ENCODE measurements at places on chromosomes 11 and 22.

GRCh38 chr11:71336996-71337754 is 84.8 kb upstream of the SHANK2 start:
- no peak for DNase-seq

GRCh38 chr11:106983261-106983660 is 35.0 kb downstream of the GUCY1A2 start:
- DNase-seq: no peak

DNA sequence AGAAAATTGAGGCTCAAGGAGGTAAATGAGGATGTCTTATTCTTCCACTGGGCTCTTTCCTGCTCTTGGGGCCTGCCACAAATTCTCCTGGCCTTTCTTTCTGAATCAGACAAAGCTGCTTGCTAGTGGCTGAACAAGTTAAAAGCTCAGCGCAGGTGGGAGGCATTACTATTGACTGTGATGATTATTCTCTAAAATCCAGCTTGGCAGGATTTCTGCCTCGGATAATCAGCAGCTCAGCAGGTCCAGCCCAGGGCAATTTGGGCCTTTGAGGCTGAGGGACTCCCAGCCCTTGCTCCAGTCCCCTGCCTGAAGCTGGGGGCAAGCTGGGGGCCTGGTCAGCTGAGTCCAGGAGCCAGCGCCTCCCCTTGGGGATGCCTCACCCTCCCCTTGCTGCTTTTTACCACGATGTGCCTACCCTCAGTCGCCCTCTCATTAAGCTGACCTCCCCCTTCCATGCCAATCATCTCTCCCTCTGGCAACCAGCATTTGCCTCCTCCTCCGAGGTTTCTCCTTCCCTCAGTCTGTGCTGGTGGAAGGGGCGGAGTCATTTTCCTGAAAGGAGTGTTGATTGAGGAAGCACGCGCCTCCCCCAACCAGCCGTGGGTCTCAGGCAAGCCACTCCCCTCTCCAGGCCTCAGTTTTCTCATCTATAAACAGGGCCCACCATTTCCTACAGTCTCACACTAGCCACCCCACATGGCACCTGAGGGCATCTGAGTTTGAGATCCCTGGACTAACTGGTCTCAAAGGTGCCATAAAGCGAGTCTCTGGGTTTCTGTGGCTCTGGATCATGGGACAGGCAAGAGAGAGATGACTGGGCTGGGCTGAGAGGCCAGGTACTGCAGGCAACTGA is 60.6 kb upstream of the PRDM11 start:
- DNase-seq: no peak

DNA sequence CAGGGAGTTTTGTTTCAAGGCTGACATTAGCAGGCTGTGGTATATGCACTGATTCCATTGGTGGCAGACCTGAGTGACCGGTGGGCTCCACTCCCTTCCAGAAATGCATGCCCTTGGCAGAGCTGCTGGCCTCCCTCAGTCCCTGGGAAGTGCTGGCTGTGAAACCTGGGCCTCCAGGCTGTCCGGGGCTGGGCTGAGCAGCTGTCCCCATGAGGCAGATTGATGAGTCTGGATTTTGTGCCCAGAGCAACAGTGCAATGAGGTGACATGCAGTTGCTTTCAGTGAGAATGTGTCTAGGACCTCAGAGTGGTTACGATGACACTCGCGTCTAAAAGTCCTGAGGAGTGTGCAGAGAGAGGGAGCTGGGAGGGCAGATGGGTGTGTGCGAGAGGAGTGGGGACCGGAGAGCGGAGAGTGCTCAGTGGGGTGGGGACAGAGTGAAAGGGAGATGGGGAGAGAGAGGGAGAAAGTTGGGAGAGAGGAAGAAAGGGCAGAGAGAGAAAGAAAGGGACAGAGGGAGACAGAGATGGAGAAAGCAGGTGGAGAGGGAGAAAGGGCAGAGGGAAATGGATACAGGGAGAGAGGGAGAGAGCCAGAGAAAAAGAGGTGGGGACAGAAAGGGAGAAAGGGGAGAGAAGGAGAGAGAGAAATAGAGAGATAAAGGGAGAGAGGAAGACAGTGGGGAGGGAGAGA is 978.3 kb downstream of the BRD1 start:
- DNase-seq: no peak

GRCh38 chr11:78350646-78351165 is 66.9 kb downstream of the GAB2 start:
- no peak for DNase-seq

DNA sequence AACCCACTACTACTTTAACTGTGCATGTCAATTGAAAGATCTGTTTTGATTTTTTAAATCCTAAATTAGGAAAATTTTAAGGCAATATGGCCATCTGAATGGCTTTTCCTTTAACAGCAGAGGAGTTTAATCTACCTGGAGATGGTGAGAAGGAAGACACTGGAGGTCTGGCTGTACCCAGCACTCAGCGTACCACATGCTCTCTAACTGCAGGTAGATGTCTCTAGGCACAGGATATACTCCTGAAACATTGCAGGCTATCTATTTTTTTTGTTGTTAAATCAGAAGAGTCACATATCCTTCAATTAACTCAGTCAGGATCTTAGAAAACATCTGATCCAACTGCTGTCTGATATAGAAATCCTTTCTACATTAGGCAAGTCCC is 17.3 kb upstream of the CASTOR1 start:
- no peak for DNase-seq

Measured in activated T-cell treated with anti-CD3 and anti-CD28 coated beads for 48 hours (primary cell).